ENCODE measurements at places on chromosomes 12 and 14.
A peak's percentile ranks its signal among the peaks of the same experiment; 100 is the strongest.

GRCh38 chr12:87469295-87469694, 559.9 kb downstream of the C12orf50 start:
- no peak for DNase-seq

- DNase-seq = no peak
Observed at GRCh38 chr12:3520168-3520567, 29.2 kb downstream of the PRMT8 start.

DNA sequence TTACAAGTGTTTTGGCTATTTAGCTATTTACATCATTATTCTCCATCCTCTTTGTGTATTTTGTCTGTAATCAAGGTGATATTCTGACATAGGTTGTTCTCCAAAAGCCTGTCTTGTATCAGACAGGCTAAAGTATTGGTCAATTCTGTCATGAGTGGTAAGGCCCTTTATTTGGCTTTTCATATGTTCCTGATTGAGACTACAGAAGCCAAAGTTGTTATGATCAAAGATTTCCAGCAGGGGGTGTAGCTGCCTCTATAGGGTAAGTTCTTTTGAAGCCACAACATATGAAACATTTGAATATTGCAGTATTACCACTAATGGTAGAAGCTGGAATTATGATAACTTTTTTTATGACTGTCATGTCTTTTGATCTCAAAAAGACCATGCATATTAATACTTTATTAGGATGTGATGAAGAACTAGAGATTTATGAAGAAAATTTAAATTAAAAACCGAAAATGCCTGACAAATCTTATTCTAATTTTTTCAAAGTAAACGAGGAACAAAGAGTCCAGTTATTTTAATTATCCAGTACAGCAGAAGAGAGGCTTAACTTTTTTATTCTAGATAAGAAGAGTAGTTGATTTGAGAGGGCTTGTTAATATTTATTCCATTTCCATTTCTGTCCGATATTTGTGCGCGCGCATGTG, 3.4 kb upstream of the ARHGAP5 start:
- peak; percentile 30 for DNase-seq

DNA sequence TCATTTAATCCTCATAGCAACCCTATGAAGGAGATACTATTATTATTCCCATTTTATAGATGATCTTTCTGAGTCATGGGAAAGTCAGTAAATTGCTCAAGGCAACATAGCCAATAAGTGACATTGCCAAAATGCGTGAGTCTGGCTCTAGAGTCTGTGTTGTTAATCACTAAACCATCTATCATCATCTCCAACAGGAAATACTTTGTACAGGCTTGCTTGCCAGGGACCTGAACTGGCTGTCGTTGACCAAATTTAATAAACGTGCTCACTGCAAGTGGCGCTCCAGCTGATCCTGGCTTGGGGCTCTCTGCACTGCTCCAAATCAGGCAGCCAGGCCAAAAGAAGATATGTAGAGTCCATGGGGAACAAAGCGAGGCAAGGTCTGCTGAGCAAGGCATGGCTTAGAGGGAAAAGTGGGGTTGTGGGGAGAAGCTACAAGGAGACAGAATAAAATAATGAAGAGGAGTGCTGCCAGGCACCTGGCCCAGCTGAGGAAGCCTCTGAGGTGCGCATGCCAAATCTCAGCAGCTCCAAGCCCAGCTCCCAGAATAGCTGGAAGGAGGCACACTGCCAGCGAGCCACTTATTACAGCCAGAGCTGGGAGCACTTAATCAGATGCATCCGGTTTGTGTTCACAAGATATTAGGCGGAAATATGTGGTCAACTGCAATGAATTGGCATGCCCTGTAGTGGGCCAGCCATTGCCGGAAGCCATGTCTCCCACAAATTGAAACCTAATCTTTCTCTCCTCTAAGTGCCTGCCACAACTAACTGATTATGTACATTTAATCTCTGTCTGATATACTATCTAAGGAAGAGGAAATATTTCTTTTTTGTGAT, 43.3 kb upstream of the PTPRO start:
- no peak for DNase-seq

GRCh38 chr14:75138492-75138891, 11.6 kb upstream of the NEK9 start:
- DNase-seq = no peak

DNA sequence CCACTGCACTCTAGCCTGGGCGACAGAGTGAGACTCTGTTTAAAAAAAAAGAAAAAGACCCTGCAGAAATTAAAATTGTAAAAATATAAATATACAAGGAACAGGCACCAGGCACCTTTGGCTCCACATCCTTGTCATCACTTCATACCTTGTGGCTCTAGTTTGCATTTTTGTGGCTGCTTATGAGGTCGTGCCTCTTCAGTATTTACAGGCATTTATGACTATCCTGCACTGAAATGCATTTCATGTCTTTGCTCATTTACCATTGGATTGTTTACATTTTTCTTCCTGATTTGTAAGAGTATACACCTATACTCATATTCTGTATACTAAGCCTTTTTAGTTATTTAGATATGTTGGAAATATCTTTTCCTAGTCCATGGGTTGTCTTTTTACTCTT, 20.1 kb downstream of the BICD1 start:
- no peak for DNase-seq

DNA sequence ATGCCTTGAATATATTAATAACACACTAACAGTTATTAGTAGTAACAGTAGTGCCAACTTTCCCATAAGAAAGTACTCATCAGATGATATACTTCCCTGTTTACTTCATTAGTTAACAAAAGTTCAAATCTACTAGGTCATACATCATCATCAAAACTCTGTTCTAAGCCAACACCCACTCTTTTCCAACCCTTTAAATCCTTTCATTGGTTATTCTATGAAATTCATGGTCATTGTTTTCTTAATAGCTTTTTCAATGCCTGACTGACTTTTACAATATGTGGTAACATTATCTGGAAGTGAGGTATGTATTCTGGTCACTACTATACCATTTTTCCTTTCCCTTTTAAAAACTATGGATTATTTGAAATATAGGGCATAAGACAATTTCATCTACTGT, 9.7 kb downstream of the NTS start:
- no peak for DNase-seq

GRCh38 chr12:115611477-115611876, 666.0 kb downstream of the MED13L start:
- DNase-seq = no peak

DNA sequence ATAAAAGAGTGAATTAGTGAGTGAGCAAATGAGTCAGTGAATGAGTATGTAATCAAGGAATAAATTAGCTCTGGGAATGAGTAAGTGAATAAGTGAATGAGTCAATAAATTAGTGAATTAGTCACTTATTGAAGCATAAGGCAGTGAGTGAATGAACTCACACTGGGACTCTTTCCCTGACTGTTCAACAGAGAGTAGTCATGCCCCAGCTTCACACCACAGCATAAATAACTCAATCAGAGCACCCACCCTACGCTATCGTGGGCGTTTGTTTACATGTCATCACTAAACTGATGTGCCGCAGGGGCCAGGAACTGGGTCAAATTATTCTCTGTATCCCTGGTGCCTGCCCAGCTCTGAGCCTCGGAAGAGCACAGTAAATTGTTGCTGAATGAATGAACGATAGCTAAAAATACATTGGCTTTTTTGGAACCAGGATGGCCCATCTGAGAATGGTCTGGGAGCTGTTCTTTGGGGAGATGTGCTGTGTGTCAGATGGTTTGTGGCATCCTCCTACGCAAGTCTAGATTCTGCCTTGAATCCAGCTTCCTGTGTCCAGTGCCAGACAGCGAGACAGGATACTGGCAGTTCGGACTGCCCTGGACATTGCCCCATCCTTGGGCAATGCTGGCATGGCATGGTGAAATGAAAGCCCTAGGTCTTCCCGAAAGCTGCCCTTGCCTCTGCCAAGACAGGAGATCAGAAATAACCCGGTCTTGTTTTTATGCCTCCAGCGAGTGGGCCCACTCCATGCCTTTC, 98.0 kb upstream of the RTL1 start:
- no peak for DNase-seq

- no peak for DNase-seq
Observed at GRCh38 chr12:21774358-21775132, at the start of gene KCNJ8. Gene KCNJ8 (minus strand): TSS chr12:21774706. CDS start chr12:21773616, 1,090 bp downstream.

DNA sequence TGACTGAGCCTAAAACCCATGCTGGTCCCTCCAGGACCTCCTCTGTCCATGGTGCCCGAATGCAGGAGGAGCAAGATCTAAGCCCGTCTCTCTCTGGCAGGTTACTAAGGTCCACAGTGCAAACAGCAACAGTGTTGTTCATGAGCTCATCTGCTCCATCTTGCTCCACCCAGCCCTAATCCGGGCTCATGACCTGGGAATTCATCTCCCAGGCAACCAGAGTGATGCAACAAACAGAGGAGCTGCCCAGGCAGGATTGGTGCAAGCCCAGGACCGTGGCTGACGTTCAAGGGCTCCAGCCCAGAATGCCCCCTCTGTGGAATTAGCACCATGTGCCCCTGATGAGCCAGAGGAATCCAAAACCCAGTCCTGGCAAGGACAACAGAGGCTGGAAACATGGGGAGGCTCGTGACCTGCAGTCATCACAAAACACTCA, 29.9 kb downstream of the HSPB8 start:
- no peak for DNase-seq

- DNase-seq = peak; percentile 60
Observed at GRCh38 chr14:50003213-50004021, 110.5 kb downstream of the ARF6 start.

- no peak for DNase-seq
Observed at GRCh38 chr12:53493610-53494391, 5.5 kb downstream of the MAP3K12 start.

DNA sequence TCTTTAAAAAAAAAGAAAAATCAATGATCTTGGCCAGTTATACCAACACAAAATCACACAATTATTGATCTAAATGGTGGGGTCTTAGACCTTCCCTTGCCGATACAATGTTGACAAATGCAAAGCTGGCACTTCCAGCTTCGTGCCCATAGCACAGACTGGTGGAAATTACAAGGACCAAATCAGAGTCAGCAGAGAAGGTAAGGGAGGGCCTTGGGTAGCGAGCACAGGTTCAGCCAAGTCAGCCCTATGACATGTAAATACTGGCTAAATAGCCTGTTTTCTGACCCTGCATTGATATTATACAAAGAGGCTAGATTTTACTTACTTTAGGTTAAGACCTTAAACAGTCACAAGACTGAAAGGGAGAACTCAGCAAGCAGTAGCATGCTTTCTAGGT, 30.3 kb upstream of the WDR89 start:
- DNase-seq = no peak

- no peak for DNase-seq
Observed at GRCh38 chr14:89349171-89350008, 67.6 kb downstream of the FOXN3 start.

DNA sequence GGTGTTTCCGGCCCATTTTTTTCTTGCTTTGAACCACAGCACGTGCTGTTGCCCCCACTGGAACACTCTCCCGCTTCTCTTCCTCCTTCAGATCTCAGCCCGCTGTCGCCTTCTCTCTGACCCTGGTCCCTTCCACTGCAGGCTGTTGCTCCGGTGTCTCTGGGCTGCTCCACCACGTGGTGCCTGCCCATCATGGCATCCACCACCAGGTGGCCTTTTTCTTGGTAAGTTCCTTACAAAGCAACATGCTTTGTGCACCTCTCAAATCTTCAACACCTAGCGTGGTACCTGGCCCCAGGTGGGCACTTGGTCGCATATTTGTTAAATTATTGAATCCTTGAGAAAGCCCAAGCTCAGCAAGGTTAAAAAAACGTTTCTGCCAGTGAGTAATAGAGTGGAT, 19.1 kb downstream of the TUNAR start:
- DNase-seq = peak; percentile 22

DNA sequence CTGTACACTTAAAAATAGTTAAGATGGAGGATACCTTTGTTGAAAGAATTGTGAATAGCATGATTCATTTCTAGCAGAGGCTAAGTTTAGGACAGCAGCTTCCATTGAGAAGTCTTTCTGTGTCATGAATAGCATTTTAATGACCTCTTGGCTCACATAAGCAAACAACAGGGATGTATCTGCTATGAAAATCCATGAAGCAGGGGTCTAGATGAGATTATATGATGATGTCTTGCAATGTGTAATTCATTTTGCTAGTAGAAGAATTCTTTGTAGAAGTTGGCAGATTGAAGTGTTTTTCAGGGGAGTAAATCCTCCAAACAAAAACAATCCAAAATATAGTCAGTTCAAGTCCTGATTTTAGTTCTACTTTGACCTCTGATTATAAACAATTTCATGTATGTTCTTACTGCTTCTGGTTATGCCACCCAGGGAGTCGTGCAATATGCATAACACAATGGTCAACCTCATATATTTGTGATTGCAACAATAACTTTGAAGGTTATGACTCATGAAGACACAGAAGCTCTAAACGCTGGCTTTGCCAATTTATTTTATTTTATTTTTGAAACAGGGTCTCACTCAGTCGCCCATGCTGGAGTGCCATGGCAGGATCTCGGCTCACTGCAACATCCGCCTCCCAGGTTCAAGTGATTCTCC, 6.9 kb upstream of the RD3L start:
- no peak for DNase-seq

- DNase-seq = no peak
Observed at GRCh38 chr12:33876618-33877017, 145.7 kb upstream of the ALG10 start.

- DNase-seq = no peak
Observed at GRCh38 chr12:5478081-5478706, 46.3 kb downstream of the NTF3 start.

DNA sequence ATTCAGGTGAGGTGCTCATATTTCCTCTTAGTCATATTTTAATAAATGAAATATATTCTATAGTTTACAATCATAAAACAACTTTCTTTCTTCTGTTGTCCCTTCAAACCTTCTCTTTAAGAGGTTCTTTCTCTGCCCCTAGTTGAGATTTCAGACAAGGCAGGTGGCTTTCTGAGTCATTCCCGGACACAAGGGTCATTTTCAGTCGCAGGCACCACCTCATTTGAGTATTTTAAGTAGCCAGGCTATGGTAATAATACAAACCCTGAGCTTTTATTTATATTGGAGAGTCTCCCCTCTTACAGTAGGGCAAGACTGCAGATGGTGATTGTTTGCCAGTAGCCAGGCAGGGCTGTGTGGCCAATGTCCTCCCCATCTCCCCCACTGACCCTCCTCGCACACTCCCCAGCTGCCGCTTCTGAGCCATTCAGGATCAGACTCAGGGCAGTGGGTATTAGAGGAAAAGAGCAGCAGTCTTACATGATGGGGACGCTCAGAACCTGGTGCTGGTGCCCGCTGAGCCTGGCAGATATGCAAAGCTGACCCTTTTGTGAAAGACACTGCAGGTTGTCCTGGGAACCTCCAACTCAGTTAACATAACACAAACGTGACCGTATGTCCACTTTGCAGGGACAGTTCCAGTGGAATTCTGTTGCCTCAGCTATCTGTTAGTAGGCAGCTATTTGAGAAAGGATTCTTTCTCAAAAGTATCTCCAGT, 101.1 kb upstream of the BCL2L14 start:
- no peak for DNase-seq

DNA sequence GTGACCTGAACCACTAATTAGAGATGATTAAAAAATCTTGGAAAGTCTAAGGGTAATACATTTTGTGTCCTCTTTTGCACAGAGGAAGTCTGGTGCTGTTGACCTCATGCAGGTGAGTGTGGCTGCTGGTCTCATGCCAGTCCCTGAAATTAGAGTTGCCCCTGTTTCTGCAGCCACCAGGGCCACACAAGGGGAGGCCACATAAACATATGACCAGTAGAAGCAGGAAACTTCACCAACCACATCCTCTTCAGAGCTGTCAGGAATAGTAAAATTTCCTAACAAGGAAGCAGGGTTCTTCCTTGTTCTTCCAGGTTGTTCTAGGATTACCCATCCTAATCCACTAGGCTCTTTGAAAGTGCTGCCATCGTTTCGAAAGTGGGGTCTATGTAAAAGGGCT, 28.3 kb downstream of the PSMA6 start:
- no peak for DNase-seq

Measured in activated naive CD4-positive, alpha-beta T cell treated with anti-CD3 and anti-CD28 coated beads, Interleukin-2, amount 50 U/mL, for 16 hours (primary cell).